ENCODE measurements at places on chromosomes 16 and 17.

GRCh38 chr16:54076006-54076504 is 210.5 kb downstream of the IRX3 start:
- DNase-seq = no peak

GRCh38 chr16:3945751-3946603 is 65.5 kb upstream of the CREBBP start:
- no peak for DNase-seq

GRCh38 chr16:62642677-62643076 is 606.4 kb upstream of the CDH8 start:
- no peak for DNase-seq

DNA sequence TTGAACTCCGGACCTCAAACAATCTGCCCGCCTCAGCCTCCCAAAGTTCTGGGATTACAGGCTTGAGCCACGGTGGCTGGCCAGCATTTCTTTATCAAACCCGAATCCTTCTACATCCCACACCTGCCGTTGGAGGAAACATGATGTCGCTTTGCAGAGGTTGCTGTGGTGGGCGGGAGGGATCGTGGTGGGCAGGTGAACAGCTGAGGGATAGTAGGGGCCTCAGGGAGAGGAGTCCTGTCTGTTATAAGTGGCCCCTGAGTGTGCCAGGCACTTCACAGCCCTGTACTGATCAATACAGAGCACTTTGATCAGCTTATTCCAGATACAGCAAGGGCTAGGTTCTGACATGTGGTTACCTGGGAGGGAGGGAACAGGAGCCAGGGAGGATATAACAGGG is 76.5 kb downstream of the CYLD start:
- no peak for DNase-seq

- no peak for DNase-seq
Observed at GRCh38 chr16:85235991-85236817, 123.9 kb upstream of the CIBAR2 start.

DNA sequence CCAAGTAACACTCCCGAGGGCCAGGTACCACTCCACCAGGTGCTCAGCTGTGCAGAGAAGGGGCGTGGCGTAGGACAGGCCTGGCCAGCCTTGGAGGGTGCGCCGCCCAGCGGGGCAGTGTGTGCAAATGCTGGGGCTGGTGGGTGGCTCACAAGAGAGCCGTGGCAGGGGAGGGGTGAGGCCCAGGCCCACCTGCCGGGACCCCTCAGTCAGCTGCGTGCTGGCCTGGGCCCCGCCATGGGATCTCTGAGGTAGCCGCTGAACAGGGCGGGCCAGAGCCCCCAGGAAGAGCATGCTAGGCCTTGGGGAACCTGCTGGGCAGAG is 8.8 kb downstream of the TPSG1 start:
- no peak for DNase-seq

Measured in stimulated activated CD8-positive, alpha-beta memory T cell treated with anti-CD3 and anti-CD28 coated beads, Interleukin-7, amount 100 ng/mL, for 24 hours (primary cell).